ENCODE measurements at places on chromosomes 2 and 18. TPM values are rescaled to one million over a fixed set of nuclear protein-coding genes. Genes with fewer than 3 reads are reported as not detected.

Gene RIOK3
- 44.1 TPM for total RNA-seq

Gene MEIS1
- 0.15 TPM for total RNA-seq

Gene NEB
- total RNA-seq: 0.05 TPM

Gene OSR1
- not detected for total RNA-seq

Gene CHAC2
- 16.0 TPM for total RNA-seq

Gene CYS1
- 6.4 TPM for total RNA-seq

Gene AMMECR1L
- 10.7 TPM for total RNA-seq
